Muscle of leg (tissue), 16 donors: ENCODE measurements at places on chromosomes 7 and 10. TPM values are rescaled to one million over a fixed set of nuclear protein-coding genes. Genes with fewer than 3 reads are reported as not detected.

DNA sequence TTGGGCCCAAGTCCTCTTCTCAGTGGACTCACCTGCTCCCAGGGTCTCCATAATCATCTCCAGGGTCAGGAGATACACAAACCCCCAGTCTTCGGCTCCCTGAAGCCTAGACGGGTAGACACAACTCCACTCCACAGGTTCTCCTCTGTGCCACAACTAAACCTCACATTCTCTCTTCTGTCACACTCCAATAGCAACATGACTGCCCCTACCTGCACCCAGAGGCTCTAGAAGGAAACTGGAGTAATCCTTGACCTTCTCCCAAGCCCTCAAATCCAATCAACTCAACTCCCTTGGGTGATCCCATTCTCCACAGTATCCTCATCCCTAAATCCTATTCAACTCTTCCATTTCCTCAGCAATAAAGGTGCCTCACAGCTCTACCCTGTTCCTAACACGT, 16.2 kb downstream of the HNRNPF start:
- H3K27me3 ChIP-seq, result no peaks in the 10 kb centered on the region
- H3K4me1 ChIP-seq, result peaks cover 13% of the 10 kb centered on the region
- no peak for DNase-seq

DNA sequence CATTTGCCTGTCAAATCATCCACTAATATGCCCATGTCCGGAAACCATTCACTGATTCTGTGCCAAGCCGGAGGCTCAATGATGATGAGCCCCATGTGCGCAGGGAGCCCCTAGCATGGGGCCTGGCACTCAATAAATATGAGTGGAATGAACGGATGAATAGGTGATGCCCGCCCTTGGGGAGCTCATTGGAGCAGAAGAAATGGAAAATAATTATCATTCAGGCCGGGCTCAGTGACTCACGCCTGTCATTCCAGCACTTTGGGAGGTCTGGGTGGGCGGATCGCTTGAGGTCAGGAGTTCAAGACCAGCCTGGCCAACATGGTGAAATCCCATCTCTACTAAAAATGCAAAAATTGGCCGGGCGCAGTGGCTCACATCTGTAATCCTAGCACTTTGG, 11.0 kb downstream of the RHBDD2 start:
- peaks cover 14% of the 10 kb centered on the region for H3K4me1 ChIP-seq
- peaks cover 33% of the 10 kb centered on the region for H3K36me3 ChIP-seq
- no peaks in the 10 kb centered on the region for H3K27me3 ChIP-seq
- DNase-seq, result no peak
- H3K27ac ChIP-seq, result no peak overlapping the region

DNA sequence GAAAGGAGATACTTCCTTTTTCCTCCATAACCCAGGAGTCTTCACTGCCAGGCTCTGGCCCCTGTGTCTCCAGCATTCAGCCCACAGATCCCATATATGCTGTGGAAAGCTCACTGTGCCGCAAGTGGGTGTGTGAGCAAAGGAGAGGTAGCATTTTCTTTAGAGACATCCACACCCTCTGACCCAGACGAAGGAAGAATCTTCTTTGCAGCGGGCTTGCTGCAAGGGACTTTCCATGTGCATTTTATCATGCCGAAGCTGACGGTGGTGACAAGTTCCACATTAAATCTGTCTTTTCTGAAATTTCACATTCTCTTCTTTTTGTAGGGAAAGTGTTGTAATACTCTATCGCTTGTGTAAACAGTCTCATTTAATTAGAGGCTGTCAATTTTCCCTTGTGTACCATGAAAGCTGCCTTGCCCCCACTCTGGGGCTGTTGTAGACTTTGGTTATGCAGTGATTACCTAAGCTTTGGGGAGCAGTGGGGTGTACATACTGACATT, 409.5 kb downstream of the SUGCT start:
- H3K36me3 ChIP-seq, result no peaks in the 10 kb centered on the region
- no peak overlapping the region for H3K4me3 ChIP-seq
- peak; percentile 46 for DNase-seq
- H3K4me1 ChIP-seq, result peaks cover 2% of the 10 kb centered on the region
- no peaks in the 10 kb centered on the region for H3K27me3 ChIP-seq

DNA sequence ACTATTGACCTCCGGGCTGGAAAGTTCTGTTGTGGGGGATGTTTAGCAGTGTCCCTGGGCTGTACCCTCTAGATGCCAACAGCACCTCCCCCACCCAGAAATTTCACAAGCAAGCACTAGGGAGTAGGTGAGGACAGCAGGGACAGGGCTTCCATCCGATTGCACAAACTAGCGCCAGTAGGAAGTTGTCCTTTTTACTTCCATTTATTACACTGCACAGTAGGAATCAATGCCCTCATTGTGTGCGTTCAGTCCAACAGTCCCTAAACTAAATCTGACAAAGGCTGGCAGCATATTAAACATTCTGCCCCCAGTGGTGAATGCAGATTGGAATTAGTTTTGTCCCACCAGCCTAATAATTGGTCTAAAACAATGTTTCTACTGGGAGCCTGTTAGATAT, 6.4 kb upstream of the SOSTDC1 start:
- no peak overlapping the region for H3K4me3 ChIP-seq
- no peaks in the 10 kb centered on the region for H3K4me1 ChIP-seq
- H3K27me3 ChIP-seq, result no peaks in the 10 kb centered on the region

PLPP4 gene
- 0.62 TPM for total RNA-seq

INA gene
- total RNA-seq, result 0.13 TPM

AHR gene
- 41.4 TPM for total RNA-seq
